ENCODE measurements at places on chromosomes 6 and 20.

DNA sequence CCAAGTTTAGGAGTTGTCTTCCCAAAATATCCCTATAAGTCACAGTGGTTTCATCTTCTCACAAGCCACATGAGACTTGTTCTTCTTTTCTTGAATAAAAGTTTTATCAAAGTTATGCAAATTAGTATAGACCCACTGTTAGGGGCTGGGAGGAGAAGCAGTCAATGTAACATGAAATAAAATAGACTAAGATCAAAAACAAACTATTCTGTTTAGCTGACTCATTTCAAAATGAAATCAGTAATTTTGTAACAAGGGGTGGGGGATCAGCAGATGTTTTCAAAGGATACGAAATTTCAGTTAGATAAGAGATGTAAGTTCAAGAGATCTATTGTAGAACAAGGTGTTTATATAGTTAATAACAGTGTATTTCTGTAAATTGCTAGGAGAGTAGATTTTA is 339.6 kb upstream of the PRDM1 start:
- no peak for DNase-seq

- DNase-seq: no peak
Observed at GRCh38 chr6:105936972-105937371, 149.2 kb upstream of the PRDM1 start.

- no peak for DNase-seq
Observed at GRCh38 chr20:17227219-17227575, 357 bp downstream of the PCSK2 start.

DNA sequence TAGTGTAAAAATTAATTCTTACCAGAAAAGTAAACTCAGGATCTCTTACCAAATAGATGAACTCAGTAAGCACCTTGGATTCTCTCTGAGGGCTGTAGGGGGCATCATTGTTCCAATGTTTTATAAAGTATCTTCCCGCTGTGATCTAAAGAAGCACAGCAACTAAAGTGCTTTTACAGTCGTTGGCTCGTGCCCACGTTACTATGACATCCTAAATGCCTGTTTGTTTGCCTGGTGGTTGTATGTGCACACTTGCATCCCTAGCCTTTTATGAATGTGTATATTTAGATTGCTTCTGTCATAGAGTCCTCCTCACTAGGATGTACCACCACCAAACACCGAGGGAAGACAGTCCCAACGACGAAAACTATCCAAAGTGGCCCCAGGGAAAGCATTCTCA is 34.5 kb downstream of the SLX4IP start:
- no peak for DNase-seq
